Tibial artery (tissue), 4 donors: ENCODE measurements at places on chromosomes 6 and 20.

- no peak for DNase-seq
Observed at GRCh38 chr6:113361014-113361645, 496.0 kb upstream of the MARCKS start.

- no peak for DNase-seq
Observed at GRCh38 chr6:167706313-167707109, 120.2 kb upstream of the AFDN start.

DNA sequence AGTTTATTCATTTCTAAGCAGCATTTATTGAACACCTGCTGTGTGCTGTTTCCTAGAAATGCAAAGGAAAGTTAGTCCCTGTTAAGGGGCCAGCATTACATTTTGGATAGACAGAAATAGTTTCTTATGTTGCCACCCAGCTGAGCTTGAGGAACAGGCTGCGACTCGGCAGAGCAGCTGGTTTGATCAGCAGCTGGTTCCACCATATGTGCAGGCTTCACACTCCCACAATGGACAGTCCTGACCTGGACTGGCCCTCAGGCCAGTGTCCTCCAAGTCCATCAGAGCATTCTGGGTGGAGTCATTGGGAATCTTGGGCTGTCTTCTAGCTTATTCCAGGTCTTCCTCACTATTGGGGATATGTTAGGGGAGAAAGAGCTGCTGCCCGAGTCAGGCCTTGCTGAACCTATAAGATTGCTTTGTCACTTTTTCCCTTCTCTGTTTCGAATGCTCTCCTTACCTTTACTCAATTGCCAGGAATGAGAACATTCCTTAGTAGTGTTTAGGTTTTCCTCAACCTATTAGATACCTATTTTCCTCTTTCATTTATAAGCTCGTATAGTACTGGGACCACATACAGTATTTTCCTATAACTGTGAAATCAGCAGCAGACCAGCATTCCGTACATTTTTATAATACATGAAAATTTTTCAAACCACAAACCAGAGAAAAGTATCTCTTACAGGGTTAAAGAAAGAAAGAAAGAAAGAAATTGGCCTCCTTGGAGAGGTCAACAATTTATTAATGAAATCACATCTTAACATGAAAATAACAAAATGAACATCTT, 203.0 kb downstream of the FARS2 start:
- no peak for DNase-seq

GRCh38 chr20:3509064-3509463, 38.2 kb downstream of the ATRN start:
- no peak for DNase-seq

DNA sequence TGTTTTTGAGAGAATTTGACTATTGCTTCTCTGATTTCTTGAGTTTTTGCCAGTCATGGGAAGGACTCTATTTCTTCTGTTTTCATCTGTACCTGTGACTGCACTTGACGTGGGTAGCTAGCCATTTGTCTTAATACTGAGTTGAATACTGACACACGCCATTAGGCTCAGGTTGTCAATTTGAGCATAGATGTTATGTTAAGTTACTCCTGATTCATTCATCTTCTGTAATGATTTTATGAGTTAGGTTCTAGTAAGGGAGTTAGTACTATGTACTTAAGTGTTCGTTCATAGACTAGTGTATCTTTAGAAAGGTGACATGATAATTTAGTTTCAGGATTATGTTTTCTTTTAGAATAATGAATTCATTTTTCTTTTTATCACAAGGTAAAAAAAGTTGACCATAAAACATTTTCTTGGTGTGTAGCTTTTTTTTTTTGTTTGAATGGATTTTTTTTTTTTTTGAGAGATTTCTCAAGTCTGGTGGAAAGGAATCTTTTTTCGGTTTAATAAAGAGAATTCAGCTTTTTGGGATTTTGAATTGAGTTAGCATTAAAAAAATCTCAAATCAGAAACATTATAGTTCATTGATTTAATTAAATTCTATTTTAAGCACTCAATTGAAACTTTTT, 1.7 kb downstream of the AFDN start:
- DNase-seq: no peak

DNA sequence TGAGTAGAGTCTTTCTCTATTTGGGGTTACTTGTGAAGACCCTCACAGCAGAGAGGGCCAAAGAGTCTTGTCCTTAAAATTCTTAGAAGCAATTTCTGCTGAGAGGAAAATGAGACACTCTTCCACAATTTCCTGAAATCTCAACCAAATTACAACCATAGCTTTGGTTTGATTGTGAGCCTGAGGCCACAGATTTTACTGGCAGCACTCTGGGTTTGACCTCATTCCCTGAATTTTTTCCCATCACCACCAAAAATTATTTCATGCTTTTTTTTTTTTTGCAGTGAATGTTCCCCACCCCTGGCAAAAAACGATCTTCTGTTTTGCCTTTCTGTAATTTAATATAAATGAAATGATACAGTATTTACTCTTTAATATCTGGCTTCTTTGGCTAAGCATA, 125.5 kb downstream of the THEMIS start:
- DNase-seq: no peak

- no peak for DNase-seq
Observed at GRCh38 chr20:48752963-48753362, 74.8 kb downstream of the PREX1 start.

GRCh38 chr6:9044426-9044825, 609.1 kb upstream of the SLC35B3 start:
- DNase-seq: no peak

DNA sequence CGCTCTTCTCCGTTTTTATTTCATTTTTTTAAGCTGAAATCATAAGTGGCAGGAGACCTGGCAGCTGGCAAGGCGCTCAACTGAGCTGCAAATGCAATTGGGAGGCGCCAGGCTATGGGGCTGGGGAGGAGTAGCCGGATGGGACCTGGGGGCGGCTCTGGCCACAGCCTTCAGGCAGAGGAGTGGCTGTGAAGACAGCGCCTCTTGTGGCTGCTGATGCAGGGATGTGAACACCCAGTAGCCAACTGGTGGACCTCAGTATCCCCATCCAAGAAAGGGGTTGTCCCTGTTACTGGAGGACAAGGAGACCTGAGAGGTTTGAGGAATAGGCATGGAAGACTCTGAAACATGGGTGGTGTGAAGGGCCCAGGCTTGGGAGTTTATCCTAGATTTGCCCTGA, 12.6 kb downstream of the KCNK17 start:
- no peak for DNase-seq

DNA sequence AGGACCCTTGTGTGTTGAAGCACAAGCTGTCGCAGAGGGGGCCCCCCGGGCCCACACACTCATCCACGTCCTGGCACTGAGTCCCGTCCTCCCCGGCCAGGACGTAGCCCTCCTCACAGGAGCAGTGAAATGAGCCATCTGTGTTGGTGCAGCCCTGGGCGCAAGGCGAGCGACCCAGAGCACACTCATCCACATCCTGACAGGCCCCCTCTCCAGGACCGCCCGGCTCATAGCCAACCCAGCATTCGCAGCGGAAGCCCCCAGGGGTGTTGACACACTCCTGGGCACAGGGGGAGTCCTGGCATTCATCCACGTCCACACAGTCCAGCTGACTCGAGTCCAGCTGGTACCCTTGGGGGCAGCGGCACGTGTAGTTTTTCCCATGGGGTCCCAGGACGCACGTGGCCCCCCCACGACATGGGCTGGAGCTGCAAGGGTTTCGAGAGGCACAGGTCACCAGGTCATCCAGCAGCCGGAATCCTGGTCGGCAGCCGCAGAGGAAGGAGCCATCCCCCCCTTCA, 1.2 kb downstream of the CD93 start:
- no peak for DNase-seq

DNA sequence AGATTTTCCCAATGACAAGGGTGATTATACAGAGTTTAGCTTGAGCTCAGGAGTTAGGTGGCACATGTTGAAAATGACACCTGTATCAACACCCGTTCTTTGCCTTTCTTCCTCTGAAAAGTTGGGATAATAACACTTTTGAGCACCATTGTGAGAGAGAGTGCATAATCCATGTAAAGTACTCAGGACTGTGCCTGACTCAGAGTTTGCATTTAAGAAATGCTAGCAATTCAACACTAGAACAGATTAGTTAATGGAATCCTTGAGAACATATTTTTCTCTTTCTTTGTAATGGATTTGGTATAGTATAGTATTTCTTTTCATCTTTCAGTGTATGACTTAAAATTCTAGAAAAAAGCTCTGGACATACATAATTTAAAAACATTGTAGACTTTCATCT, 449.2 kb downstream of the GJA1 start:
- no peak for DNase-seq

DNA sequence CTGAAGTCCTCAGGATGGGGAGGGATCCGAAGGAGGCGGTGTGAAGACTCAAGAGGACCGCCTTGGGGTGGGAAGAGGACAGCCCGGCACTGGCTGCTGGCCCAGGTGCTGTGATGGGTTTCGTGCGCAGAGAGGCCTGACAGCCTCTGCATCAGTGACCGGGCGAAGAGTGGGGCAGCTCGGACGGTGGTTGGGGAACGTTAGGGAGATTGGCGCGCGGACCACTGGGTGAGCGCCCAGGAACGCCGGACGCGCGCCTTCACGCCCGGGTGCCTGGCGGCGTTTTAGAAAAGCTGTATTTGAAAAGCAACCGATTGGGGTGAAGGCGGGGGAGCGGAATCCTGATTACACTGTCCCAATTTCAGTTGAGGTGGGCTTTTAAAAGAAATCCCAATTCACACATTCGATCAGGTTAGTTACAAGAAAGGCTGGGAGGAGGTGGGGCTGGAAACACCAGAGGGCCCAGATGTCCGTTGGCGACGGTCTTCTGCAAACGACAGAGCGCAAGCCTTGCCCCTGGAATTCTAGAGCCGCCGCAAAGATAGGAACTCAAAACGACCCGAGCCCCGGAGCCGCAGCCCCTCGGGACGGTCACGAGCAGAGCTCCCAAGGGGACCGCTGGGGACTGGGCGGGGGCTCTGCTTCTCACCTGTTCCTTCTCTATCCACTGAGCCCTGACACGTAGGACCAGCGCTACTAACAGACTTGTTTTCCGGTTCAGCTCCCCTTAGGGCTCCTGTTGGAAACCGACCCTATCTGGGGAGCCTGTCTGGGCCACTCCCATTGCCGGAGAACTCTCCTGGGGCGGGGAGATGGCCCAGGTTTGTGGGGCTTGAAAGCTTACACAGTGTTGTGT, 8.5 kb upstream of the TRIM40 start:
- DNase-seq: no peak
